Head of caudate nucleus (tissue), 42 donors: ENCODE measurements at places on chromosomes 2 and 18.

GRCh38 chr2:133737242-133737993, 169.2 kb upstream of the NCKAP5 start:
- no peak for DNase-seq

GRCh38 chr2:84495539-84496146, 20.7 kb upstream of the DNAH6 start:
- DNase-seq: no peak

DNA sequence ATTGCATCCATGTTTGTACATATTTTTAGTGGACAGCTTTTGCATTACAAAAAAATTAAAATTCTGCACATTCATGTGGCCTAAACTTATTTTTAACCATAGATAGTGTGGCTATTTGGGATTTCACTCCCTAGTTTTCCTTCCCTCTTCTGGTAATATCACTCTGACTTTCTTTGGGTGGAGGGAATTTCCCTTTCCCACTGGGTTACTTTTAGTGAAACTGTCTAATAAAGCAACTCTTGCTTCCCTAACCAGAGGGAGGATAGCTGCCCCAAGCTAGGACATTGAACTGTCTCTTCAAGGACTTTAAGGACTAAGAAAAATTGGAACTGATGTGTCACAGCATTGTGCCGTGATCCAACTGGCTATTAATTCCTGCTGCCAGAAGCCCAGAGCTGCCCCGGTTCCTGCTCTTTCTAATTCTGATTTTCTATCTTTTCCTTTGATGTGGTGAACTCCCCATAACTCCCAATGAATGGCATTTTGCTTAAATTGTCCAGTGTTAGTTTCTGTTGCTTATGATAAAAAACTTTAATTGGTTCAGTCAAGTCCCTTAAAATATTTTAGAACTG, 20.0 kb upstream of the EFR3B start:
- no peak for DNase-seq

DNA sequence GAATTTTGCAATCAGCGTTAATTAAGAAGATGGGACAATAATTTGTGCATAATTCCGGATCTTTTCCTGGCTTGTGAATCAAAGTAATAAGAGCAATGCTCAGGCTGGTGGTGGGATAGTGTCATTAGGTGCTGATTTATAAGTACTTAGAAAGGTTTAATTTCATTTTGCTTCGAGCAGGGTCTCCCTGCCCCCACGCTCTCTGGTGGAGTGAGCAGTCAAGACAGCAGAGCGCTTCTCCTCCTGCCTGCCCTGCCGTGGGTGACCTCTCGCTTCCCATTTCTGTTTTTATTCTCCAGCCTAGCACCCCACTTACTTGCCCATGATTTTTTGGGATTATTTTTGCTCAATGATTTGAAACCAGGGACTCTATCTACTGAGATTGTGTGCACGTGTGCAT, 7.1 kb downstream of the ASB18 start:
- DNase-seq: no peak

DNA sequence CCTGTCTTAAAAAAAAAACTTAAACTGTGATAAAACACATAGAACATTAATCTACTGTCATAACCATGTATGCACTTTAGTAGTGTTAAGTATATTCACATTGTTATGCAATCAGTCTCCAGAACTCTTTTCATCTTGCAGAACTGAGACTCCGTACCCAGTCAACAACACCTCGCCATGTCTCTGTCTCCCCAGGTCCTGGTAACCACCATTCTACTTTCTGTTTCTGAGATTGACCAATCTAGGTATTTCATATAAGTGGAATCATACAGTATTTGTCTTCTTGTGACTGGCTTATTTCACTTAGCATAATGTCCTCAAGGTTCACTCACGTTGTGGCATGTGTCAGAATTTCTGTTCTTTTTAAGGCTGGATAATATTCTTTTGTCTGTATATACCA, 290.8 kb upstream of the CXCR4 start:
- no peak for DNase-seq

GRCh38 chr2:218829868-218830451, 1.6 kb downstream of the PRKAG3 start:
- DNase-seq: peak; percentile 57

GRCh38 chr2:43415592-43415991, 180.2 kb downstream of the THADA start:
- no peak for DNase-seq

GRCh38 chr18:12287131-12287681, 20.8 kb upstream of the TUBB6 start:
- no peak for DNase-seq

DNA sequence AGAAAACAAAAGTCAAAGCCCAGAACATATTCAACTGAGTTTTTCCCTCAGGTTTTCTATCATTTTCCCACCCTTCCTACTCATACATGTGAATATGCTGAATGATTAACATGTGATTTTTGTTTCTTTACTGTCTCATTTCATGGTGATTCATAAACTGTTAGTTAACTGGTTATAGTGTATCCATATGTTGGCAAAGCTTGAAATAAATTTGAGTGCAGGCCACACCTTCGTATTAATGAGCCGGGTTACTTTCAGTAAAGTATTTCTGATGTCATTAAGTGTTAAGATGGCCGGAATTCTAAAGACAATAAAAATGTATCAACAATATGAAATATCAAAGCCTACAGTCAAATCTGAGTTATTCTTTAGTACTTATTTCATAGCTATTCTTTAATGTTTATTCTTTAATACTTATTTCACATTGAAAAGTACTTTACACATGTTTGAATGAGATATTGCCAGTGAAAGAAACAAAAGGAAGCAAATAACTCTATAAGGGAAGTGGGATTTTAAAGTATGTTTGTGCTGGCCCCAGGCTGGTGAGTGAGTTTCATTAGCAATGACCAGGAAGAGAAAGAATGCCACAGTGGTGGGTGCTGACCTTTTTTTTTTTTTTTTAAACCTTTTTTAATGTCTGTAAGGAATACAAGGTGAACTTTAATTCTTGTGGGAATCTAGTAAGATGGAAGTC, 178.6 kb downstream of the NEDD4L start:
- no peak for DNase-seq

DNA sequence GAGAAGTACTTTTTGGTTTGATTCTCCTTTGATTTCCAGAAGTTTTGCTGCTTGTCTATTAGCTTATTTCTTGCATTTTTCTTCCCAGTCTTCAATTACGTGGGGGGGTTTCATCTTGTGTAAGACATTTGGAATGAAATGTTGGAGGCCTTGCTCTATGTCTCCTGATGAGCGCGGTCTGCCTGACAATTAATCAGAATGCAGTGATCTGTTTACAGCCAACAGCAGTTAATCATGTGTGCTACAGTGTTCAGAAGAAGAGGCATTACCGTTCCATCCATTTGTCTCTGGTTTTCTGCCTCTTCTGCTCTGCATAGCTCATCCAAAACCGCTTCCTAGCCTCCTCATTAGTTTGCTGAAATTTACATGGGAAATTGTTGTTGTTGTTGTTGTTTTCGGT, 134.4 kb upstream of the ST6GAL2 start:
- DNase-seq: no peak

DNA sequence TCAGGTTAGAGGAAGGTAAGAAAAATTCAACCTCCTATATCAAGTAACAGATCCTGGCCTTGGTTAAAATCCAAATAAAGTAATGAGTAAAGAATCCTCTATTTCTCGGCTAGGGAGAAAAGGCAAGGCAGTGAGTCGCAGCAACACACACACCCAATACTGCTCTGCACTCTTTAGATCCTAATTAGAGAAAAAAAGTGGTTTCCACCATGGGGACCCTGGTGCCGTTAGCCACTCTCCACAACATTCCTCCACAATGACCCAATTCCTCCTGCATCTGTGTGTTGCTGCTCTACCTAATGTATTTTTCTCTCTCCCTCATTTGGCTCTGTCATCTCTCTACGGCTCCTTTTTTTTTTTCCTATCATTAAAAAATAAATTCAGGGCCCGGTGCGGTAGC, 462.7 kb downstream of the METTL4 start:
- no peak for DNase-seq

- no peak for DNase-seq
Observed at GRCh38 chr2:200787351-200788120, 24.2 kb upstream of the BZW1 start.

- no peak for DNase-seq
Observed at GRCh38 chr2:143429932-143430679, 300.9 kb downstream of the ARHGAP15 start.

- no peak for DNase-seq
Observed at GRCh38 chr18:8379187-8379941, 229.9 kb upstream of the RAB12 start.

DNA sequence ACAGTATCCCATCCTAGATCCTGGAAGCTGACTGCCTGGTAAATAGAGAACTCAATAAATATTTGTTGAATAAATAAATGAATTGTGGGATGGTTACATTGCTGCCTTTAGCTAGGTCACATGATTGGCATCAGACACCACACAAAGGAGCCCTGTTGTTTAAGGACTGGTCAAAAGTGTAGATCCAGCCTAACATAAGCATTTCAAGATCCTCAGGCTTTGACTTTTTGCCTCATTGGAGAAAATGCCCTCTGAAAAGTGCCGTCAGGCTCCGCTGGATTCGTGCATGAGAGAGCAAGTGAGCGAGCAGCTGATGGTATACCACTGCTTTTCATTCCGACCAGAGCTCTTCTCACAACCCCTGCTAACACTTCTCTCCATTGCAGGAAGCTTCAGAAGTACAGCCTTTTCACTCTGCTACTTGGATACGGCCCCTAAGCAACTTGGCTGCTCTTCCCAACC, 1.3 kb upstream of the ZNF24 start:
- no peak for DNase-seq

DNA sequence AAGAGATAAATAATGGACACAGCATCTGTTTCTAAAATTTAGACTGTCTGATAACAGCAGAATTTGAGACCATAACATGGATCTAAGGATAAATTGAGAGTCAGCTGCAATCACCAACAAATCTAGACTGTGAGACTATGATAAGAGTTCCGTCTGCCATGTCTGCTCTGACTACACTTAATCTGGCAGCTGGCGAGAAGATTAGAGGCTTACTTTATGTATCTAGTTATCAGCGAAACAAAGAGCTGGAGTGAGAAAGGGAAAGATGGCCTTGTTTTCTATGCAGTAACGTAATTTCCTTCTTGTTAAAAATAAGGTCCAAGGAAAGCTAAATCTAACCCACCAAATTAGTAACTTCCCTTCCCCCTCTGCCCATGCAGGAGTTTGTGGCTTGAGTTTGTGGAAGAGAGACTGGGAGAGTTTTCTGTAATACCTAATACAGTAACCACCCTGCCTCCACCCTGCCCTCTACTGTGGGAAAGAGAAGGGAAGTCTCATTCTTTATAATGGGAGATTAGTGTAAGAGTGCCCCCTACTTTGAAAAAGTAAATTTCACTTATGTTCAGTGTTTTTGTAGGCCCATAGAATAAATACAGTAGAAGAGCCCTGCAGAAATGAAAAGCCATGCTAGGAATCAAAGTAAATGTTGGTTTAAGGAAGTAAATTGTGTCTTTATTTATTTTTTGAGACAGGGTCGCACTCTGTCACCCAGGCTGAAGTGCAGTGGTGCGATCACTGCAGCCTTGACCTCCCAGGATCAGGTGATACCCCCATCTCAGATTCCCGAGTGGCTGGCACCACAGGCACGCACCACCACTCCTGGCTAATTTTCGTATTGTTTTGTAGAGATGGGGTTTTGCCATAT, 27.5 kb downstream of the EML4 start:
- peak; percentile 29 for DNase-seq

GRCh38 chr2:19764998-19765397, 136.8 kb downstream of the TTC32 start:
- DNase-seq: no peak

- no peak for DNase-seq
Observed at GRCh38 chr2:222731201-222731621, 59.8 kb downstream of the MOGAT1 start.

DNA sequence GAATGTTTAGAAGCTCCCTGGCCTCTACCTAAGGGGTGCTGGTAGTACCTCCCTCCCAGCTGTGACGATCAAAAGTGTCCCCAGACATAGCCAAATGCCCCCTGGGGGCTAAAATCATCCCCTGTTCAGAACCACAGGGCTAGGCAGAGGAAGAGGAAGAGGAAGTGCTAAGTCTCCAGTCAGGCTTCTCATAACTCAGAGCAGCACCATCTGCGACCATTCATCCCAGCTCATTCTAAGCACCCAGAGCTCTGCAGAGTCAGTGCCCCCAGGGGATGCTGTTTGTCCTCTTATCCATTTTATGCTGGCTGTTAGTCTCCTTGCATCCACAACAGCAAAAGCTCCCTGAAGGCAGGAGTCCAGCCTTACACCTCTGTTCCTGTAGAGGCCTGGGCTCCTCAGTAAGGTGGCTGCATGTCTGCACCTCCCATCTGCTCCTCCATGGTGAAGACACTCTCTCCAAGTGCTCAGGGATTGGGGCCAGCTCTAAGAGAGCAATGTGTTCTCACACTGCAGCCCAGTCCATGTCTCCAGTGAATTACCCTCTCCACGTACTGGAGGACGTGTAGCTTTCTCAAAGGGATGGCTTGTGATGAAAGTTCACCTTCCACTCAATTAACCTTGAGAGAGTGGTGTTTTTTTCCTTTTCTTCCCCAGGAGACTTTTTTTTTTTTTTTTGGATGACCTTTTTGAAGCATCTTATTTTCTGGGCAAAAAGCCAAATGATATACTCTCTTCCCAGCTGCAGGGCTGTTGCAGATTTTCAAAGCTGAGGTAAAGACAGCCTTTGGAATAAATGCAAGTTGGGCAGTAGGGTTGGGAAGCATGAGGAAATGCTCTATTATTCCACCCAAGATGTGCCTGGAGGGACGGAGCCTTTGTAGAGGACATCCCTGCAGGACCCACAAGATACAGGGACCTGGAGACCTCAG, 158.9 kb upstream of the SLC14A2 start:
- no peak for DNase-seq

DNA sequence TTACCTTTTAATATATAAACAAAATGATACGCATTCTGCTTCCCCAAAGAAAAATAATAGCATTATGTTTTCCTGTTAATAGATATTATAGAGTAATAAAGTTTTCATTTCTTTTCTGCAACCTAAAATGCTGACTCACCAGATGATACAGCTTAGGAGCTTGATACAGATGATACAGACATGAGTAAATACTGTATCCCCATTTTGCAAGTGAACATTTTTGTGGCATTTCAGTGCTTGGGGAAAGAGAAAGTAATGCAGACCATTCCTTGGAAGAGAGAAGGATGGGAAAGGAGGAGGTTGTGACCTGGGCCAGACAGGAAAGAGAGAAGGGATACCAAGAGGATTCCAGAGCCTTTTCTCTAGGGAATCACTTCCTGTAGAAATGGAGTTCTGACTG, 97.5 kb upstream of the FSHR start:
- DNase-seq: no peak

GRCh38 chr2:200463452-200463851, 46.4 kb downstream of the KCTD18 start:
- DNase-seq: no peak

- DNase-seq: no peak
Observed at GRCh38 chr2:186431306-186431705, 54.8 kb upstream of the ZC3H15 start.
